ENCODE measurements at places on chromosomes 1 and 21.

DNA sequence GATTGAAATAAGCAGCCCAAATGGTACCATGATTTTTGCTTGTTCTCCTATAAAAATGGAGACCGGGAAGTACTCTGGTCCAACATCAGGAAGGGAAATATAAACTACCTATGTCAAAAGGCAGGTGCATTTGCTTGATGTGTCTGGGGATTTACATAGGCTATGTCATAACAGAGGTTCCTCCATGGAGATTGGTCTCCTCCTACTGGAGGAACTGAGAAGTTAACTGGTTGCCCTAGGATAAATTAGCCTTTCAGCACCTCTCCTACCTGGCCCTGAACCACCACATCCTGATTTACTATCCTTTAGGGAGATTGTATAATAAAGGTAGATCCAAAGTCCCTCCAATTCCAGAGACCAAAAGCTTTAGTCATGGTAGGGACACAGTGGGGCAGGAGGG is 1109.3 kb upstream of the B3GALT2 start:
- DNase-seq: no peak

DNA sequence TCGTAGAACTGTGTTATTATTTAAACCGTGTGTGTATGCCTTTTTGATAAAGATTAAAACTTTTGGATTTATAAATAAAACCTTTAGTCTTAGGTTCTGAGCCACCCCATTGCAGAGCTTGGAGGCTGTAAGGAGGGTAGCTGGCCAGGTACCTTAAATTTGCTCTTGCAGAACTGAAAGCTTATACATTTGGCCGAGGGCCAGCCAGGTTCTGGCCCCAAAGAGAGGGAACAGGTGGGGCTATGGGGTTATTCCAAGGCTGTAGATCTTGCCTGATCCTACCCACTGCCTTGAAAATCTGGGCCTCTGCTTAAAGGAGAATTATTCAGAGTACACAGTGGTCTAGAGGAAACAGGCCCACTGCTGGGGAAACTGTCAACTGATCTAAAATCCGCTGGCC is 59.6 kb downstream of the CAMK2N1 start:
- DNase-seq: no peak

- DNase-seq: no peak
Observed at GRCh38 chr1:109249654-109250401, 489 bp downstream of the CELSR2 start.

- DNase-seq: no peak
Observed at GRCh38 chr1:109717729-109718128, 5.7 kb downstream of the GSTM5 start.

DNA sequence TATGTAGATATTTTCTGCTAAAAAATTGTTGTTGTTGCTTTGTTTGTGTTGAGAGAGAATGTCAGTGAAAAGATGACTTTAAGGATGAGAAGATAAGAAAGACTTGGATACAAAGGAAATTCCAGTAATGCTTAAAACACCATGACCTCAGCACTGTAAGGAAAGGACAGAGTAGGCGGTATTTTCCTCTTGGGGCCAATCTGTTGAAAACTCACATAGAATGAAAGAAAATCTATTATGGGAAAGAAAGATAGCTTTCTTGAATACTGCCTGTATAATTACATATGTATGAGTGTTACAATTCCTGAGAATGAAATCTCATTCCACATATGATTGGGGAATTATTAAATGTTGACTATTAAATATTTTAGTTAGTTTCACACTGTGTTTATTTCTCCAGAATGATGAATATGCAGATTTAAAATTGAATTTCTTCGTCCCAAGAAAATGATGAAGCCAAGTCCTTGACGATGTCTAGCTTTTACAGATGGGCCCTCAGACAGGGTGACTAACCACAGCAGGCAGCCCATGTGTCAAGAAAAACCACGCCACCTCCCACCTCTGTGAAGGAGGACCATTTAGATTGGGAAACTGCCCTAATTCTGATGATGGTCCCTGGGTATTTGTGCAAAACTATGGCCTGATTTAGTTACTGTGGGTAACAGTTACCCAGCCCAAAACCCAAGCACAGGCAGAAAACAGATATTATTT is 49.7 kb upstream of the LMO4 start:
- DNase-seq: no peak

- no peak for DNase-seq
Observed at GRCh38 chr1:78284354-78284753, 206.4 kb upstream of the PTGFR start.

DNA sequence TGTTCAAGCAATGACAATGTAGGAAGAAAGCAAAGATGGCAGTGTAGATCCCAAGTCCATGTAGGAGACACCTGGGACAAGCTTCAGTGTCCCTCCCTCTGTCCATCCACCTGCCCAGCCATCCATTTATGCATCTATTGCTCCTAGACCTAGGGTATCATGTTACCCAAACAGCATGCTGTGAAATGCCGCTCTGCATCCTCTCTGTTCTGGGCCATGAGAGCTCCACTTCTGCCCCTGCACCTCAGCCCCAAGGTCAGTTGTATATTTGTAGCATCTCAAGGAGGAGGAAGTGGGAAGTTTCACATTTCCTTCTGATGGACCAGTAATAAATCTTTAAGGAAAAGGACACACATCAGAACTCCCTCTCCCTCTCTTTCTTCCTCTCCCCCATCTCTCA is 27.9 kb upstream of the TSPEAR start:
- no peak for DNase-seq

Data from activated T-helper 1 cell treated with Interleukin-2 at 50 U/mL for 16 hours (primary cell).